Tibial artery (tissue), 4 donors: ENCODE measurements at places on chromosomes 16 and 17.

DNA sequence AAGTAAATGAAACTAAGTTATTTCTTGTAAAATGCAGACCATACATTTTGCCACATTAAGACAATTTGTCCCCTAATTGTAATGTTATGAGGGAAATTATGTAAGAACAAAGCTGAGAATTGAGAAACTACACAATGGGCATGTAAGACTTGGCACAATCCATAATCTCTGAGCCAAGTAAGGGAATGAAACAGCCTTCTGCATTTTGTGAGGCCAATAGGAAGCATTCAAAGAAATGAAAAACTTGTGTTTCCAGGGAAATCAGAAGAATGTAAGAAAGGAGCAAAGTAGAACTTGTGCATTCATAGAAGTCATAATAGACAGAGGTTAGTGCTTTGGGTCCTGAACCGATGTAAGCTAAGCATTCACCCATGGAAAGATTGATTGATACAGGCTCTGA lies 1.8 kb downstream of the KRTAP9-4 start:
- H3K4me3 ChIP-seq, result no peak overlapping the region
- H3K4me1 ChIP-seq, result no peaks in the 10 kb centered on the region
- no peaks in the 10 kb centered on the region for H3K36me3 ChIP-seq
- no peaks in the 10 kb centered on the region for H3K27me3 ChIP-seq
- no peak for DNase-seq

- no peak for DNase-seq
- H3K36me3 ChIP-seq, result no peaks in the 10 kb centered on the region
- H3K27me3 ChIP-seq, result no peaks in the 10 kb centered on the region
- no peak overlapping the region for H3K27ac ChIP-seq
- peaks cover 34% of the 10 kb centered on the region for H3K4me1 ChIP-seq
Observed at GRCh38 chr17:75115555-75115954, 5.8 kb downstream of the ARMC7 start.

- no peak for DNase-seq
- no peaks in the 10 kb centered on the region for H3K27me3 ChIP-seq
- peaks cover 41% of the 10 kb centered on the region for H3K36me3 ChIP-seq
- H3K4me1 ChIP-seq, result peaks cover 28% of the 10 kb centered on the region
- no peak overlapping the region for H3K4me3 ChIP-seq
Observed at GRCh38 chr17:42845918-42846593, 1.7 kb downstream of the AOC2 start.

DNA sequence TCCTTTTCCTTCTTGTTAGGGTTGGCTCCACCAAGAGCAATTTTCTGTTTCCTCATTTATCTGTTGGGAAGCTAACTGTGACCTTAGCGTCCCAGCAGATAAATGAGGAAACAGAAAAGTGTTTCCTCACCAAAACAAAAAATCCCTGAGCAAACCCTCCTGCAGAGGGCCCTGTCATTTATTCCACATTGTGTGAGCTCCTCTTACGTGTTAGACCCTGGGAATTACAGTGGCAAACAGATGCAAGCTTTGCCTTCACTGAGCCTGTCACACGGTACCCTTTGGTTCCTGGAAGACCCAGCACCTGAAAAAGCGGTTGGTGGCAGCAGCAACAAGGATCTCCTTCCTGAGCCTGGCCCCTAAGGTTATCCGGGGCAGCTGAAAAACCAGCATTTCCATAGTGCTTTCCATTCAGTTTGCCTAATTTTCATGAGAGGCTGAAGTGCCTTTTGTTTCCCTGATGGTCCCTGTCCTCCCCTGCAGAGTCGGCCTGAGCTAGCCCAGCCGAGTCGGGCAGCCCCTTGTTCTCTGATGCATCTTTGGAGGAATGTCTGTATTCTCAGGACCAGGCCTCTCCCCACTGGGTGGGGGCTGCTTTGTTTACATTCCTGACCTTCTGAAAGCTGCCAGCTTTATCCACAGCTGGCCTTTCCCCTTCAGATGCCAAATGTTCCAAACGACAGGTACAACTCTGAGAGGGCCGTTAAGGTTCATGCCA lies 34.7 kb downstream of the YPEL2 start:
- H3K4me3 ChIP-seq, result peak overlapping the region; percentile 4
- H3K36me3 ChIP-seq, result no peaks in the 10 kb centered on the region
- no peak for DNase-seq
- H3K27me3 ChIP-seq, result no peaks in the 10 kb centered on the region

DNA sequence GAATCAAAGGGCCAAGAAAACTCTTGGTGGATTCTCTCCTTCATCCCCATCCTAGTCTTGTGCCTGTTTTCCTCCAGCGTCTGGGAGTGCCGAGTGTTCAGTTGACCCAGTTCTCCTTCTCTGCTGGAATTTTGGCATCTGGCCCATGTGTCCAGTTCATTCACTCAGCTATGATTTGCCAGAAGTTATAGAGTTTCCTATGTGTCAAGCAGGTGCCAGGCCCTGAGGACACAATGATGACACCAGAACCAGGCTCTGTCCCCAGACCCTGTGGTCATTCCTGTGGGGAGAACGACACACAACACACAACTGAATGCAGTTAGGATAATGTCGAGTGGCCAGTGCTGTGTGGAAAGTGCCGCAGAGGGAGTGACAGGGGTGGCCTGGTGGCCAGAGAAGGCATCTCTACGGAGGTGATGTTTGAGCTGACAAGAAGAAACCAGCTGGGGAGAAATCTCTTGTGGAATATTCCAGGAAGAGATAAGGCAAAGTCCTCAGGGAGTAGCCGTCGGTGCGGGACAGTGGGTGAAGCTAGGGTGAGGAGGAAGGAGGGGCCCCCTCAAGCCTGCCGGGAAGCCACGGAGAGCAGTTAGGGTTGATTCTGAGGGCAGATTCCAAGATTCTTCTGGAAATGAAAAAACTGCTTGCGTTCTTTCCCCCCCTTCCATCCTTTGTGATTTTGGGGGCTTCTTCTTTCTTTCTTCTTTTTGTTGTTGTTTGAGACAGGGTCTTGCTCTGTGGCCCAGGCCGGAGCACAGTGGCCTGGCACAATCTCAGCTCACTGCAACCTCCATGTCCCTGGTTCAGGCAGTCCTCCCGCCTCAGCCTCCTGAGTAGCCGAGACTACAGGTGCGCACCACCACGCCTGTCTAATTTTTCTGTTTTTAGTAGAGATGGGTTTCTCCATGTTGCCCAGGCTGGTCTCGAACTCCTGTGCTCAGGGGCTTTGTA lies 35.8 kb upstream of the IL34 start:
- H3K27me3 ChIP-seq, result no peaks in the 10 kb centered on the region
- DNase-seq, result no peak
- H3K4me1 ChIP-seq, result peaks cover 21% of the 10 kb centered on the region
- no peak overlapping the region for H3K27ac ChIP-seq
- H3K4me3 ChIP-seq, result no peak overlapping the region

DNA sequence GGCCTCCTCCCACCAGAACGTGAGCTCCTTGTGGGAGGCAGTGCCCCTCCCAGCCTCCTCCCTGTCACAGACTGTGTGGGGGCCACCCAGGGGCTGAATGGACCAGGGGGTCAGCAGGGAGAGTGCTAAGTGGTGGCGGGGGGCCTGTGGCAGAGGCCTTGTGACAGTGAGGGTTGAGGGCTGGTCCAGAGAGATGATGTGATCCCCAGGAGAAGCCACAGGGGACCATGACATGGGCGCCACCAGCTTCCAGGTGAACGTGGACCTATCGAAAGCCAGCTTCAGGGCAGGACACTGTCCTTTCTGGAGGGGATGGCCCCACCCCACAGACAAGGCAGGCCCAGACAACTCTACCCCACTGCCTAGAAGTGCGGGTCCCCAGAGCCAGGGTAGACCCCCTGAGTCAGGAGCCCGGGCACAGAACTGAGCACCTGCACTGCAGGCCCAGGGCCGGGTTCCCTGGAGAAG lies 3.1 kb downstream of the SPSB3 start:
- no peak overlapping the region for H3K4me3 ChIP-seq
- no peaks in the 10 kb centered on the region for H3K27me3 ChIP-seq
- DNase-seq, result no peak
- peaks cover 40% of the 10 kb centered on the region for H3K4me1 ChIP-seq
- no peak overlapping the region for H3K27ac ChIP-seq

DNA sequence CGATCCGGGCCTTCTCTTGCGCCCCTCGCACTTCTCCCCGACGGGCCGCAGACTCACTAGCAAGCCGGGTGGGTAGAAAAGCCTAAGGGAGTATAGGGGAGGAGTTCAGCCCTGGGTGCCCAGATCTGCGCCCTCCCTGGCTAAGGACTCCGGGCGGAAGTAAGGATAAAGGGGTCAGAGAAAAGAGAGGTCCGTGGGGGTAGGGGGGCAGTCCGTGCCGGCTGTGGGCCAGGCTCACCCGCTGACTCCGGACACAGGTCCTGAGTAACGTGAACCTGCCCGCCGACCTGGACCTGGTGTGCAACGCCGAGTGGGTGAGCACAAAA lies 1.8 kb downstream of the NAGS start:
- peaks cover 68% of the 10 kb centered on the region for H3K27me3 ChIP-seq
- H3K4me1 ChIP-seq, result peaks cover 38% of the 10 kb centered on the region
- no peak for DNase-seq
- peaks cover 18% of the 10 kb centered on the region for H3K36me3 ChIP-seq
- H3K27ac ChIP-seq, result peak overlapping the region; percentile 2
- peak overlapping the region; percentile 53 for H3K4me3 ChIP-seq

GRCh38 chr16:64754279-64754678 lies 367.6 kb downstream of the CDH11 start:
- no peak for DNase-seq
- no peaks in the 10 kb centered on the region for H3K36me3 ChIP-seq

DNA sequence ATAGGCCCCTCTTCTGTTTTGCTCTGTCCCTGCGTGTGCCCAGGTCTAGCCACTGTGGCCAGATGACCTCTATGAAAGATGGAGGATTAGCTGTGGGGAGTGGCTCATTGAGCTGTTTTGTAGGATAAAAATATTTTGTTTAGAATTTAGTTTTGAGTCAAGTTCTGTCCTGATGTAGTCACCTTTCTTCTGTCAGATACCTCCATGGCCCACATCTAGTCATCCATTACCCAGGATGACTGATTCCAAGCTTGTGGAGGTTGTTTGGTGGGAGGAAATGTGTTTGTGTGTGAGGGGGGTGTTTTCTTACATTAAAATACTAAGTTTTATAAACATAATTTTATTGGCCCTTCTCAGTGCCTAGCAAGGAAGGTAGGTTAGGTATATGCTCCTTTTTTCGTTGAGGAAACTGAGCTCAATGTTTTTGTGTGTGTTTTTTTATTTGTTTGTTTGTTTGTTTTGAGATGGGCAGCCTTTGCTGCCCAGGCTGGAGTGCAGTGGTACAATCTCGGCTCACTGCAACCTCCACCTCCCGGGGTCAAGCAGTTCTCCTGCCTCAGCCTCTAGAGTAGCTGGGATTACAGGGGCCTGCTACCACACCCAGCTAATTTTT lies 16.3 kb downstream of the SNX11 start:
- no peak overlapping the region for H3K27ac ChIP-seq
- peaks cover 38% of the 10 kb centered on the region for H3K36me3 ChIP-seq
- no peaks in the 10 kb centered on the region for H3K27me3 ChIP-seq
- no peak overlapping the region for H3K4me3 ChIP-seq

DNA sequence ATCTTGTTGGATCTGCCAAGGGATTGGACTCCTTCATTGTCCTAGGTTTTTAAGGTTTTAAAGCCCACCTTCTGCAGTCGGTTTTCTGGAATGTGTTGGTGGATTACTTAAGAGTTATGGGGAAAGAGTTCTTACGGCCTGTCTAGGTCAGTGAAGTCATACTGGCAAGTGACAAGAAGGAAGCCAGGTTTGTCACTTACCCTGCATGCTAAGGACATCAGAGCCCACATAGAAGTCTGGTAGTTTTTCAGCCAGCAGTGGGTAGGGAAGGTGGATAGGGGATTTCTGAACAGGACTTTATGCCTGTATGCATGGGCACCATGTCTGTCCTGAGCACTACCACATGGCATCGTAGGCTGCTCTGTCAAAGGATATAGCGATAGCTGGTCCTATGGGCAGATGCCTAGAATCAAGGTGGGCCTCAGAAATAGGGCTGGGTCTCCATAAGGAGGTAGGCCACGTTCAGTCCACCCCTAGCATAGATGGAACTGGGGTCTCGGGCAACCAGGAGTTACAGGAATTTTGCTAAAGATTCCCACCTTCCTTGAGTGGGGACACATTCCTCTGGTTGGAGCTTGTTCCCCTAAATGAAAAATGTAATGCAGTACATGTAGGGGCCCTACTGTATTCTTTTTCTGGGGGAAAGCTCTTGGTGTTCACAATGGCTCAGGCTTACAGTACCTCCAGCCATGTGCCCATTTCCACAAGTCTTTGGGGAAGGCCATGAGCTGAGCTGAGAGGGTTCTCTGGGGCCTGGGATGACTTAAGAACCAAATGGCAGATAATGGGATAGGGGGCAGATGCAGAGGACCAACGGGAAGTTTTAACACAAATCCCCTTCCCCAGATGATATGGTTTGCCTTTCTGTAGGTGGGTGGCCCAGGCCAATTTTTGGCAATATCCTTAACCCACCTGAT lies 27.5 kb downstream of the TRPV2 start:
- DNase-seq, result no peak
- peaks cover 34% of the 10 kb centered on the region for H3K4me1 ChIP-seq
- no peaks in the 10 kb centered on the region for H3K36me3 ChIP-seq
- H3K27ac ChIP-seq, result no peak overlapping the region
- no peak overlapping the region for H3K4me3 ChIP-seq

DNA sequence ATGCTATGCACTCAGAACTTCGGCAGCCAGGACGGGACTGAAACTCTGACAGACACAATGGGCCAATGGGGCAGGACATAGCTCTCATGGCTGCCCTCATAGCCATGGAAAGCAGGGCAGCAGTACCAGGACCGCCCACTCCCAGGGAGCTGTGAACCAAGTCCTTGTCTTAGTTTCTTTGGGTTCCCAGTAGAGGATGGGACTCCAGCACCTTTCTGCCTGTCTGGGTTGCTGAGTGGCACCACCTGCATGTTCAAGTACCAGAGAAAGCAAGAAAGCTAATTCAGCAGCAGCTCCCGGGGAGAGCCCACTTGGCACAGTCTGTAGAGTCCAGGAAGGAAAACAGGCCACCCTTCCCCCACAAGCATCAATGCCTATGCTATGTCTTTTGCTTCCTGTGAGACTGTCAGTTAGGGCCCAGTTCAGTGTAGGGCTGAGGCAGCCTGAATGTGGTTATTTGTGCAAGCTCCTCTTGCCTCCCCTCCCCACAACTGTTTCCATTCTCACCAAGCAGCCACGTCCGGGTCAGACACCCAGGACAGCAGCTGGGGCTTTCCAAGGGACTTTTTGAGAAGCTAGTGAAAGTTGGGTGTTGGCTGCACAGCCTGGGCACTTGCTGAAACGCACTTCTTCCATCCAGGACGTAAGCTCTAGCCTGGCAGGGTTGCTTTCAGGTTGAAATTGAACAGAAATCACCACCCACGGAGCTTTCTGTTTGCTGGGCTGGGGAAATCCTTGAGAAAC lies 7.8 kb downstream of the SUPT4H1 start:
- no peaks in the 10 kb centered on the region for H3K27me3 ChIP-seq
- H3K4me1 ChIP-seq, result no peaks in the 10 kb centered on the region
- H3K36me3 ChIP-seq, result peaks cover 61% of the 10 kb centered on the region
- DNase-seq, result no peak
